IMR-90 (cell line): ENCODE measurements at places on chromosomes 13 and 19. TPM values are rescaled to one million over a fixed set of nuclear protein-coding genes. Genes with fewer than 3 reads are reported as not detected.

DNA sequence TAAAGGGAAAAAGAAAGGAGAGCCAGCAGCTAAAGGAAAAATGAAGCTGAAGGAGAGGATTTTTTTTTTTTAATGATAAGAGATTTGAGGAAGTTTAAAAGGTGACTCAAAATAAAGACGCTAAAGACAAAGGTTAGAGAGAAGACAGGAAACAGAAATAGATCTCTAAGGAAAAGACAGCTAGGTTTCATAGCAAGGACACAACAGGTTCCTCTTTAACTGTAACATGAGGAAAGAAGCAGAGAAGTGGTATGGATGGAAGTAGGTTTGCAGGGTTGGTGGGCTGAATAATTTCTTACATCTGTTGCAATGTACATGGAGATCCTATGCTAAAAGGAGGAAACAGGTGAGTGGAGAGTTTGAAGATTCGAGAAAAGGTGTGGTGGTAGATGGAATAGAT lies 107.5 kb downstream of the MYCBP2 start:
- no peak for DNase-seq

DNA sequence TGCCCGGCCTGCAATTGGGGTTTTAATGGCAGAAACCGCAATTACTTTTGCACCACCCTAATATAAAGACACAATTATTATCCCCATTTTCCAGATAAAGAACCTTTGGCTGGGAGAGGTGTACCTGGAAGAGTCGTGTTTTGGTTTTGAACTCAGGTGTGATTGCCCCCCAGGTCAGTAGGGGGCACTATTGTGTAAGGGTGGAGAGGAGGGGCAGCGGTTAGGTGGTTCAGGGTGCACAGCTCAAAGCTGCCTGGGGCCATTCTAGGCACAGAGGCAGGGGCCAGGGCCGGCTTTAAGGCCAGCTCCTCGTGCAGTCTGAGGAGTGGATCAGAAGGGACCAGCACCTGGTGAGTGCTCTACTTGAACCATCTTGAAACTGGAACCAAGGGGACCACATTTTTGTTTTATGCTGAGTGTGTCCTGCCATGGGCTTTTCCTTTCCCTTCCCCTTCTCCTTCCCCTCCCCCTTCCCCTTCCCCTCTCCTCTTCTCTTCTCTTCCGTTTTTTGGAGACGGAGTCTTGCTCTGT lies 5.8 kb upstream of the FCGRT start:
- no peak for DNase-seq

Gene CYP2A6
- not detected in 2 replicates for total RNA-seq

DNA sequence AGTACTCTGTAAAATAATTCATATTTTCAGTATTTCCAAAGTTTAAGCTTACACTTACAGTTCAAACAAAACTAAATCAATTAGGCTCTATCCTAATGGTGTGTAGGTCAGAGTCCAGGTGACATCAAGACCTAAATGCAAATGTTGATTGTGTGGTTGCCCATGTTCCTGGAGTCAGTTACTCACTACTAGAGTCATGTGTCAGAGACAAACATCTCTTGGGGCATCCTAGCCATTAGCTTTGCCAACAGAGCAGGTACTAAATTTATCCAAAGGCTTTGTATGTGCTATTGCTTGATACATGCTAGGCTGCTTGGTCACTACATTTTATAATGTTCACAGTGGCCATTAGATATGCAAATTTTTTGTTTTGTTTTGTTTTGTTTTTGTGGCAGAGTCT lies 11.7 kb downstream of the SPRY2 start:
- DNase-seq, result no peak

DNA sequence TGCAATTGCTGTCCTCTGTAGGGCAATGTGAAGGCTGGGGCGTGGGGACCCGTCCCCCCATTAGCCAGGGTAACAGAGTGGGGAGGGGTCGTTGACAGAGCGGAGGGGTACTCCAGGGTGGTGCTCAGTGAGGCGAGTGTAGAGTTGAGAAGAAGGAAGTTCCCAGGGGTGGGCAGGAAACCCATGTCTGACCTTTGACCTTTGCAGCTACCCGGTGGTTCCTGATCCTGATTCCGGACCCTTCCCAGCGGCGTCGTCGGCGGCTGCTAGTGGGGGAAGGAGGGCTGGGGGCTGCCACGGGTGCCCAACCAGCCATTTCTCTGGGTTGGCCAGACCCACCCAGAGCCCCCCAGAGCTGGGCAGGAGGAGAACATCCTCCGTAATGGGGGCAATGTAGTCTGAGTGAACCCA lies 2.1 kb upstream of the PLVAP start:
- no peak for DNase-seq
